ENCODE measurements at places on chromosomes 11 and 22.

- no peak for DNase-seq
Measured at GRCh38 chr11:88815505-88815904, 250.3 kb downstream of the GRM5 start.

DNA sequence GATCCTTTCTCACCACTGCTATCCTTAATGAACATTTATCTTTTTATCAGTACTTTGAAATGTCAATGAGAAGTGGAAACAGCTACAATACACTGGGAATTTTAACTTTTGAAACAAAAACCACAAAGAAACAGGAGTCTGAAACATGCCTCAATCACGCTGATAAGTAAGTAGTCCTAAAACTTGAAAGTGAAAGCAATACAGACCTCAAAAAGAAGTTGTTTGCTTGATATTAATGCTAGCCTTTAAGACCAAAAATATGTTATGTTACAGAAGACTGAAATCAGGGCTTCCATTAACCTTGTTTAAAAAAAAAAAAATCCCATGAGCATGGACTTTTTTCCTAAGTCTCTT is 21.3 kb downstream of the PHF21A start:
- no peak for DNase-seq

GRCh38 chr11:75223954-75224643 is 16.5 kb upstream of the TPBGL start:
- DNase-seq: no peak

DNA sequence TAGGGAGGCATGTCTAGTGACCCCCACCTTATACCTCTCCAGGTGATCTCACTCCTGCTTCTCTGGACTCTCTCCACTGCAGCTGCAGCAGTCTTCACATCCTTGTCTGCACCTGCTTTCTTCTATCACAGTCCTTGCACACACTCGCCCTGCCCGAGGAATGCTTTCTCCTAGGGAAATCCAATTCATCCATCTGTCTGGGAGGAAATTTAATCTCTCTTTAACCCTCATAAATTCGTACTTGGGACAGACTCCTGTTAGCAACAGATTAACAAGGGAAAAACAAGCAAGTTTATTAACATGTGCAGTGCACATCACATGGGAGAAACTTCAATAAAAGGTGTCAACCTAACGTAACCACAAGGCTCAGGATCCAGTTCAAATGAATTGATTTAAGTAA is 11.3 kb upstream of the RCN1 start:
- DNase-seq: no peak

GRCh38 chr11:108734956-108735559 is 70.2 kb downstream of the DDX10 start:
- DNase-seq: no peak

- DNase-seq: no peak
Measured at GRCh38 chr11:64443001-64443400, 84.0 kb downstream of the RPS6KA4 start.

GRCh38 chr22:25051073-25051472 is 98.6 kb downstream of the KIAA1671 start:
- DNase-seq: no peak

GRCh38 chr11:9700105-9700801 is 36.4 kb downstream of the SWAP70 start:
- DNase-seq: no peak

DNA sequence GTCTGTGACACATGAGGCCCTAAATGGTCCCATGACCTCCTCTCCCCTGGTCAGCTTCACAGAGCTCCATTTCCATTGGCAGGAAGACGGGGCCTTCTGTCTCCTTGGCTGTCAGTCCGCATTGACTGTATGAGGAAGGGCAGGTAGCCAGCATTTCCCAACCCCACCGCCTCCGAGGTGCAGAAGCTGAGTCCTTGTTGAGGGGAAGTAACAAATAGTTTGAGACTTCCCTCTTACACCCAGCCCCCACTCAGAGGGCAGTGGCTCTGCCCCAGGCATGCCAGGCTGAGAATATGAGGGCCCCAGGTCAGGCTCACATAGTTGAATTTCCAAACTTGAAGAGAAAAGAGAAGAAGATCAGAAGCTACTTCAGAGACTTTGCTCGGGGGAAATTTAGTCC is 611.1 kb downstream of the BRD1 start:
- no peak for DNase-seq

- no peak for DNase-seq
Measured at GRCh38 chr11:68328374-68329091, 16.1 kb downstream of the LRP5 start.

GRCh38 chr11:134535029-134536025 is 123.3 kb upstream of the B3GAT1 start:
- no peak for DNase-seq

- no peak for DNase-seq
Measured at GRCh38 chr11:85109141-85109540, 518.0 kb downstream of the DLG2 start.

GRCh38 chr11:86692317-86692716 is 19.9 kb upstream of the ME3 start:
- DNase-seq: no peak

GRCh38 chr11:37280200-37280599 is 682.2 kb upstream of the RAG2 start:
- DNase-seq: no peak

DNA sequence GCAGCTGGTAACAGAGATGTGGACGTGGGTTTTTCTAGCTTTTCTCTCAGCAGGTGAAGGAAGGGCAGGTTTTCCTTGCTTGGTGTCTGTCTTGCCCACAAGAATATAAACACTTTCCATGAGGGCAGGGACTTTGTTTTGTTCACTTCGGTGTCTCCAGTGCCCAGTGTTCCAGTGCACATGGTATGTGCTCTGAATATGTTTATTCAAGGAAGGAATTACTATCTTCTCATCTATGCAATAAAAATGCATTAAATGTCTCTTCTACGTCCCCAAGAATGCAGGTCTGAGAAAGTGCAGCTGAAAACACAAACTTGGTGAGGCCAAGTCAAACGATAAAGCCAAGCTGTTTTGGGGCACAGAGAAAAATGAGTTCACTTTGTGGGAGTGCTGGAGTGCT is 56.3 kb upstream of the PLET1 start:
- DNase-seq: no peak

- DNase-seq: no peak
Measured at GRCh38 chr11:45622283-45622682, 43.1 kb downstream of the CHST1 start.

DNA sequence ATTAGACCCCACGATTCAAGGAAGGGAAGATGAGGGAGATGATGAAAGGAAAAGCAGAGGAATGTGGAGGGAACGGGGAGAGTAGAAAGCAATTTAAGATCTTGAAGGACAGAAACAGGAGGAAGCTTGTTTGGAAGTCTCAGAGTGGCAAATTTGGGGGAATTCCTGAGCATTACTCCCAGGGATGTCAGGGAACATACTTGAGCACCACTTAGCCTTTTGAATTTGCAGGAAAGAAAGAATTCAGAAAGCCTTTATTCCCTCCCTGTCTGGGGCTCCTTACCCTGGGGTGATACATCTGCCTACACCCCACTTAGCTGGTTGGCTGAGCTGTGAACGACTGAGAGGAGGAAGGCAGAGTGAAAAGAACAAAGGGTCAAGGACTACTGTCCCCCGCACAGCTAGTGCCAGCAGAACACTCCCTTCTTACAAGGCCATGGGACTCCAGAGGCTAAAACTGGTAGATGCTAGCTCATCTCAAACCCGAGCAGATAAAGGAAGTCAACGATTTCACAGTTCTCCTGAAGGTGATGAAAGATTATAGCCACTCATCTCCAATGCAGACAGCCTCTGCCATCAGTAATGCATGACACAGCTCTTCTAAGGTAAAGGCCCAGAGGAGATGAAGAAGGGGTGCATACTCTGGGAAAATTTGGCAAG is 84.0 kb upstream of the AKIP1 start:
- no peak for DNase-seq

DNA sequence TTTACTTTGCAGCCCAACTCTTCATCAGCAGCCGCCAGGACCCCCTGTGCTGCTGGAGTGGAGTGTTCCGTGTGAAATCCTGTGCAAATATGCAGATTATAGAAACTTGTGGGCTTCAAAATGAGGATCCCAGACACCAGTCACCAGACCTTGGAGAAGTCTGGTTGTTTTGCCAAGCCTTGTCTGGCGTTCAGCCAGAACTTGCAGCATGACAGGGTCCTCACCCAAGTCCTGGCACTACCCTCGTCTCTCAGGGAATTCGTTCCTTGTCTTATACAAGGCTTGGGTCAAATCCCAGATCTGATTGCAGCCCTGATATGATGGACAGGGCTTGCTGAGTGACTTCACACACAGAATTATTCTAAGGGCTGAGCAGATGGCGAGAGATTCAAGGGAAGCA is 18.9 kb downstream of the SHISAL1 start:
- DNase-seq: no peak

- no peak for DNase-seq
Measured at GRCh38 chr11:118078911-118079411, 2.1 kb downstream of the TMPRSS4 start.

GRCh38 chr11:6269994-6270393 is 10.4 kb downstream of the CCKBR start:
- no peak for DNase-seq

DNA sequence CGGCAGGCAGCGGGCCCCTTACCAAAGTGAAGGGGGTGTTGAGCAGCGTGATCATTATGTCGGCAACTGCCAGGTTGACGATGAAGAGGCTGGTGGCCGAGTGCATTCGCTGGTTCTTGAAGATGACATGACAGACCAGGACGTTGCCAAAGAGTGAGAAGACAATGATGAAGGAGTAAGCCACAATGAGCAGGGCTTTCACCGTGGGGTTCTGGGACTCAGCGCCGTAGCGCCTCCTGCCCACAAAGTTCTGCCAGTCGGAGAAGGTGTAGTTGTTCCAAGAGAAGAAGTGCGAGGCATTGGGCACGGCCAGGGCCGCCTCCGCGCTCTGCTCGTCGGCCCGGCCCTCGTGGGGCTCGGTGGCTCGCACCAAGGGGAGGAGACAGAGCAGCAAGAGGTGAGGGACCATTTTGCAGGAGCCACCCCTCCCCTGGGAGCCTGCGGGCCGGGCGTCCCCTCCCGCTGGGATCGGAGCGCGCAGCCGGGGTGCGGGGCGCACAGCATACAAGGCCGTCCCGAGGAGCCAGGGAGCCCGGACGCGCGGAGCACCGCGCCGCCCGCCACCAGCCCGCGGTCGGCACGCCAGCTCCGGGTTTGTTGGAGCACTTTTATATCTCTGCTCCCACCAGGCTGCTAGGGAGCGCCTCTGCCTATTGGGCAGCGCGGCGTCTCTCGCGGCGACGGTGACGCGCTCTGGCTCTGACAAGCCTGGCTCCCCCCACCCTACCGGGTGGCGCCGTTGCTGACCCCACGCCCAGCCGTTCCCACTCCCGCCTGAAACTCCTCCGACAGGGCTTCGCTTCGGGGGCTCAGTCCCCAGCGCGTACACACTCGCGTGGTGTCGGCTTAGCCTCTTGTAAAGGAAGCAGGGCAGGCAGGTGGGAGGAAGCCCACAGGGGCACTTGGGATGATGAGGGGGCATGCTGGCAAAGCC is at the start of gene GPR83:
Gene GPR83, minus strand, starts transcription at position 581 of the 934 bp plus-strand sequence. Its CDS starts 172 bp downstream, at position 409.
- no peak for DNase-seq

GRCh38 chr22:36337365-36338130 is 50.2 kb downstream of the MYH9 start:
- no peak for DNase-seq

DNA sequence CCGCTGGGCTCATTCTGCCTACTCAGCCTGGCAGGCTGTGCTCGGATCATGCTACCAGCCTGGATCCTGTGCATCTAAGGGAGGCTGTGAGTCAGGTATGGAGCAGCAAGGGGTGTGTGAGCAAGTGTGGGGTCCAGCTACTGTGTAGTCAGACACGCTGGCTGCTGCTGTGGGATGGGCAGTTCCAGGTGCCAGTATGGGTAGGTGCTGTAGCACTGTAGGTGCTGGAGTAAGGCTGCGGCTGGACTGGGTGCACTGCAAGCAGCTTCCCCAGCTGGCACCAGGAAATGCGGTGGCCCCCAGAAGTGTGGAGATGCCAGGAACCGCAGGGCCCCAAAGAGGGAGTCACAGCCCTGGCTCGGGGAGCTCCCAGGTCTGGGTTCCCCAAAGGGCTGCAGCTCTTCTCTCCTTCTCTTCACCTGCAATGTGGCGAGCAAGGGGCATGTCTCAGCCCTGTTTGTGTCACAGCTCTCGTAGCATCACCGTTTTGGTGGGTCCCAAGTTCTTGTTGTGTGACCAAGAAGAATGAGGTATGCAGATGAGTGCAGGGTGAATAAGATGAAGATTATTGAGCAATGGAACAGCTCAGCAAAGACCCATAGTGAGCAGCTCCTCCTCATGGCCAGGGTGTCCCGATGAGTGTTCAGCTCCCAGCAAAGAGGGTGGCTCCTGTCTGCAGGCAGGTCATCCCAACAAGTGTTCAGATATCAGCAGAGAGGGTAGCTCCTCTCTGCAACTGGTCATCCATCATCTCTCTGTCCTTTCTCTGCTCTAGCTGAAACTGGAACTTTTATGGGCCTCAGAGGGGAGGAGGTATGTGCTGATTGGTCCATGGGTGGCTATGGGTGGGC is 462.9 kb downstream of the TBC1D22A start:
- DNase-seq: no peak

DNA sequence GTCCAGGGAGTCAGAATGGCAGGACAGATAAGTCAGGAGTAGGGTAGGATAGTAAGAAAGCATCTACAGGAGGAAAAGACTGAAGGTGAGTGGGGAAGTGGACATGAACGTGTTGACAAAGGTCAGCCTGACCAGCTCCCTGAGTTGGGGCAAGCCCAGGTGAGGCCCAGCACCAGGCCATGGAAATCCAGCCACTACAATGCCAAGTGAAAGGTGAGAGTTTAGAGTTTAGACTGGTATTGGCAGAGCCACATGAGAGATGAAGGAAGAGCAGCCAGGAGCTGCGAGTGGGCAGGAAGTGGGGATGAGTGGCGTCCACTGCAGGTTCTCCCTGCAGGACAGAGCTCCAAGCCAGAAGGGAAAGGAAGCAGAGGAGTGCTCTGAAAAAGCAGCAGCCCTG is 16.5 kb upstream of the SMCO4 start:
- DNase-seq: no peak

DNA sequence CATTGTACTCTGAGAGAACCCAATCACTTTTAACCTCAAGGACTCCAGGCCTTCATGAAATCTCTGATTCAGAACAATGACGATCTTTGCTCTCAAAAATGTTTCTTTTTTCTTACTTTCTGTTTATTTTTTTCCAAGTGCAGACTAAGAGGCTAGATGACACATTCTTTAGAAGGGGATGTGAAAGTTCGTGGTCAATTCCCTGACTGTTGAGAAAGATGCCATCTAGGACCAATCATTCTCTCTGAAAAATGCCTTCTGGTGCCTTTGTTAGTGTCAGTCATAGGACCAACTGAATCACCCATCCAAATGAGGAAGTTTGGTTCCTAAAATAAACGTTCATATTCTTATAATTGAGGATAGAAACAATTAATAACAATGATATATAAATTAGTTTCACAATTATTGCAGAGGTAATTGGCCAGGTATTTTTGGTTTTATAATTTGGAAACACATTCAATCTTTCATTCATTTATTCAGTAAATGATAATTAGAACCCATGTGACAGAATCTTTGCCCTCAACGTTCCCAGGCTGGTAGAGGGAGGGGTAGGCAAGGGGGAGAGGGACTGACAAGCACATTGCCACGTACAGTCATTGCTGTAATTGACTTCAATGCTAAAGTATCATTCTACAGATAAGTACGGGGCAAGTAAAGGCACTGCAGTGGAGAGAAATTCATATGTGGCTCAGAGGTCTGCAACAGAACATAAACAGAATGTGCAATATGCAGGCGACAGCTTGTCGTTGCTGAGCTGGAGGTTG is 333.4 kb upstream of the MPPED2 start:
- no peak for DNase-seq

- DNase-seq: no peak
Measured at GRCh38 chr11:37533830-37534229, 935.8 kb upstream of the RAG2 start.

Measured in activated CD4-positive, alpha-beta T cell treated with anti-CD3 and anti-CD28 coated beads, Interleukin-2, amount 50 U/mL, for 4 hours (primary cell).